ENCODE measurements at places on chromosomes 4 and X.

GRCh38 chrX:13128104-13128503, 83.7 kb upstream of the FAM9C start:
- H3K4me3 ChIP-seq = no peak overlapping the region
- H3K27me3 ChIP-seq = no peaks in the 10 kb centered on the region
- no peak overlapping the region for H3K27ac ChIP-seq
- no peak for DNase-seq

- DNase-seq = no peak
- no peak overlapping the region for H3K4me3 ChIP-seq
- H3K36me3 ChIP-seq = no peaks in the 10 kb centered on the region
- no peaks in the 10 kb centered on the region for H3K27me3 ChIP-seq
Observed at GRCh38 chrX:74515356-74515755, 94.1 kb downstream of the SLC16A2 start.

- no peak overlapping the region for H3K27ac ChIP-seq
- no peaks in the 10 kb centered on the region for H3K27me3 ChIP-seq
- no peaks in the 10 kb centered on the region for H3K4me1 ChIP-seq
- DNase-seq = no peak
- peaks cover 4% of the 10 kb centered on the region for H3K36me3 ChIP-seq
Observed at GRCh38 chr4:16263056-16263455, 36.8 kb upstream of the TAPT1 start.

- peak; percentile 69 for DNase-seq
- H3K27me3 ChIP-seq = no peaks in the 10 kb centered on the region
- H3K4me3 ChIP-seq = no peak overlapping the region
- H3K36me3 ChIP-seq = no peaks in the 10 kb centered on the region
Observed at GRCh38 chr4:110049951-110050925, 137.6 kb downstream of the EGF start.

GRCh38 chrX:100931218-100931924, 2.7 kb upstream of the XKRX start:
- no peak overlapping the region for H3K4me3 ChIP-seq
- no peaks in the 10 kb centered on the region for H3K27me3 ChIP-seq
- H3K27ac ChIP-seq = no peak overlapping the region
- no peak for DNase-seq
- H3K4me1 ChIP-seq = peaks cover 12% of the 10 kb centered on the region

- H3K4me3 ChIP-seq = no peak overlapping the region
- no peaks in the 10 kb centered on the region for H3K36me3 ChIP-seq
- no peaks in the 10 kb centered on the region for H3K4me1 ChIP-seq
- DNase-seq = no peak
- H3K27ac ChIP-seq = no peak overlapping the region
Observed at GRCh38 chr4:147117431-147117830, 171.8 kb upstream of the TTC29 start.

DNA sequence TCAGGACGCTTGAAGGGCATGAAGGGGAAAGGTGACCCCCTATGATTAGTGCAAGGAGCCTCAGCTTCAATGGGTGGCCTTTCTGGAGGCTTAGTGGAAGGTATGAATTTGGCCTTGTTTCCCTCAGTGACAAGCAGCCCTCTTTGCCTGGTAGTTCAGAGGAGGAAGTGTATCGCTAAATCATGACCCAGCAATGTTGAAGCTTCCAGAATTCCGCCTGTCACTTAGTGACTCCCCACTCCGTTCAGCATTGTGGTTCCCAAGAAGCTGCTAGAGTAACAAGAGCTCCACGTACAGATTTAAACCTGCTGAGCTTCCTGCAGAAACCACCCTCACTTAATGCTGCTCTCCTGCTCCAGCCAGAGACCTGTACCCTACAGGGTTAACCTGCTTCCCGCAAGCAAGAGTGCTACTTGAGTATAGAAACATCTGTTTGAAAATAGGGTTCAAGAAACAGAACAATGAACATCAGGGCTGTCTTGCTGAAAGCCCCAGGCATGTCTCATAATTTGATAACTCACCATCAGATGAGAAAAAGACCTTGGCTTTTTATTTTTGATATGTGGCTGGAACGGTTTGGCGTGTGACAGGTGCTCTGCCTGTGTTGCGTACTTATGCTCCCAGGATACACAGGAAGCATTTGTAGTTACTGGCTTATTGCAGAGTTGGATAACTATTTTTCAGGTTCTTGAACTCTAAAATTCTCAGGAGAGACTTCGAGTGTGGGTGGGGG, 105.2 kb downstream of the UCHL1 start:
- peak overlapping the region; percentile 72 for H3K4me3 ChIP-seq
- H3K36me3 ChIP-seq = no peaks in the 10 kb centered on the region
- DNase-seq = peak; percentile 78
- no peaks in the 10 kb centered on the region for H3K4me1 ChIP-seq

- H3K36me3 ChIP-seq = no peaks in the 10 kb centered on the region
- H3K27me3 ChIP-seq = peaks cover 36% of the 10 kb centered on the region
- peak within 1 kb of the TSS; percentile 26 for H3K4me3 ChIP-seq
- no peak within 1 kb of the TSS for H3K27ac ChIP-seq
- peak; percentile 60 for DNase-seq
- peaks cover 21% of the 10 kb centered on the region for H3K4me1 ChIP-seq
Observed at GRCh38 chr4:81030061-81030980, at the start of gene BMP3. TSS of gene BMP3 (plus strand) at chr4:81030708. CDS start at chr4:81031285, 577 bp downstream.
